ENCODE measurements at places on chromosomes 1 and 21. TPM values are rescaled to one million over a fixed set of nuclear protein-coding genes. Genes with fewer than 3 reads are reported as not detected.

- DNase-seq, result no peak
Measured at GRCh38 chr1:204902671-204903070, 32.0 kb downstream of the NFASC start.

DNA sequence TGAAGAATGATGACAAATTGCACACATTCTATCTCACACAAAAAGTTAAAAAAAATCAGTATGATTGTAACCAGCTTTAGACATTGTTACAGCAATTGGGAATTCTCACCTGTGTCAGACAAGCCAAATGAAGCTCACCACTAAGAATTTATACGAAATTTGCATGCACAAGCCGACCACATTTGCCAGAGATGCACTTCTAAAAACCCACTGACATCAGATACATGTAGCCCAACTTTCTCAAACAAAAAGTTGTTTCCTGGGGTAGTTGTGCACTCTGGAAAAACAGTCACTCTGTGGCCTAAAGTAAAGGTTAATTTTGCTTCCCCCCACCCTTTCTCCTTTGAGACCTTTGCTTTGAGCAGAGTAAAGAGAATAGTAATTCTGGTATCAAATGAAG is 67.9 kb upstream of the IL12RB2 start:
- DNase-seq, result no peak

Gene LAPTM5
- total RNA-seq, result 7.8 TPM

GRCh38 chr1:4784761-4785160 is 130.4 kb downstream of the AJAP1 start:
- no peak for DNase-seq

Gene VANGL2
- total RNA-seq, result 17.2 TPM

DNA sequence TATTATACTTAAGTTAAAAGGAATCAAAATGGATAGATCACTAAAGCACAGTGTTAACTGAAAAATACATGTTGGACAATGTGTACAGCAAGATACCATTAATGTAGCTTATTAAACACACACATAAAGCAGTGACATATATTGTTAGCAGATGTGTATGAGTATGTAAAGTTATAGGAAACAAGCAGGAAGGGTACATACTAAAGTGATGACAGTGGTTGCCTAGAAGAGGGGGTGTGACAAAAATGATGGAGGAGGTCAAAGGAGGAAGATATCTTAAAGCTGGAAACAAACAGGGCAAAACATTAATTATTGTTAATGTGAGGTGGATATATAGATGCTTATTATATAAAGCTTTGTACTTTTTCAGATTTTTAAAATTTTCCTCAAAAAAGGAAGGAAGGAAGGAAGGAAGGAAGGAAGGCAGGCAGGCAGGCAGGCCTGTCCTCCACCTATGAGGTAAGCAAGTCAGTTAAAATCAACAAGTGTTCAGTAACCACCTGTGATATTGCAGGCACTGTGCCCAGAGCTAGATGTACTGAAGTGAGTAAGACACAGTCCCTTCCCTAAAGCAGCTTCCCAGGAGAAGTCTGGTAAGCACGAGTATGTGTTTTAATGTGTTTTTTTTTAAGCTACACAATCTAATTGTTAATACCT is 252.9 kb upstream of the NR5A2 start:
- DNase-seq, result no peak

All from cerebellum (tissue), 4 donors.